ENCODE measurements at places on chromosomes 16 and 17.

- DNase-seq = peak; percentile 22
These were observed 32.6 kb downstream of the COPZ2 start for GRCh38 chr17:48004983-48005382.

DNA sequence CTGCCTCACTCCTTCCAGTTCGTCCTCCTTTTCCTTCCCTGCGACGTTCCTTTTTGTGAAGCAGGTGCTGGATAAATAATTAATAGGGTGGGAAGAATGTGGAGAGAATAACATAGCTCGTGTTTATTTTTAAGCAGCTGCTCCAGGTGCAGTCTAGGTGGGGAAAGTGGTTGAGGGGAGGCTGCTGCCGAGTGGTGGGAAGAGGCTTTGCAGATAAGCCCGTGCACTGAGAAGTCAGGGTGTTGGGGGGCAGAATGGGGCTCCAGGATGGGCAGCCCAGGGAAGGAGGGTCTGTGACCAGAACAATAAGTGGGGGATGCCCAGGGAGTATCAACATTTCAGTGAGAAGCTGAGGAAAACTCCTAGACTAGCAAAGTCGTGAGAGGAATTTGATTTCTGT is 300.5 kb downstream of the CPPED1 start:
- no peak for DNase-seq

GRCh38 chr17:54983260-54983659 is 14.7 kb downstream of the STXBP4 start:
- DNase-seq = no peak

GRCh38 chr17:81301195-81302144 is 6.4 kb upstream of the SLC38A10 start:
- peak; percentile 25 for DNase-seq

- DNase-seq = no peak
These were observed 42.8 kb downstream of the TNFRSF13B start for GRCh38 chr17:16929035-16929680.

DNA sequence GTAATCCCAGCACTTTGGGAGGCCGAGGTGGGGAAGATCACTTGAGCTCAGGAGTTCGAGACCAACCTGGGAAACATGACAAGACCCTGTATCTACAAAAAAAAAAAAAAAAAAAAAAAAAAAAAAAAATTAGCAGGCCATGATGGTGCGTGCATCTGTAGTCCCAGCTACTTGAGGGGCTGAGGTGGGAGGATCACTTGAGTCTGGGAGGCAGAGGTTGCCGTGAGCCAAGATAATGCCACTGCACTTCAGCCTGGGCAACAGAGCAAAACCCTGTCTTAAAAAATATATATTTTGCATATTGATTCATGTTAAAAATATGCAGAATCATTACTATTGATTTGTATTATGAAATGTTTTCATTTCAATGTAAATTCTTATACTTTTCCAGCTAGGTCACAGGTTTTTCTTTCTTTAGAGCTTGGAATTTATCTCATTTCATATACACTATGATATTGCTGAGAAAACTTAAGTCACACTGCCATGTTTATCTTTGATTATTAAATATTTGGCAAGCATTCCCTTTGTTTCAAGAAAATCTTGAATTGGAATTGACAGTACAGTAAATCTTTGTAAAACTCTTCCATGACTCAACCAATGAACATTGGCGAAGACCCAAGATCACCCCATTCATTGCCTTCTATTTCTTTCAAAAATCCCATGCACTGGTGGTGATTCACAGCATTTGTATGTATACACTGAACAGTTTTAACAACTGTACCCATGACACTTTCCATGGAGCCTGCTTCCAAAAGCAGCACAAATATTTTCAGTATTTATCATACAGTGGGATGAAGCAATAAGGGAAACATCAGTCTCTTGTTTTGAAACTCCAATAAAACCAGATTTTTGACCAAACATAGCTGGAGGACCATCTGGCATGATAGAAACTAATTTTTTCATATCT is 83.5 kb upstream of the TNRC6A start:
- DNase-seq = peak; percentile 98

GRCh38 chr17:49898366-49899190 is 50.7 kb upstream of the TAC4 start:
- DNase-seq = no peak

DNA sequence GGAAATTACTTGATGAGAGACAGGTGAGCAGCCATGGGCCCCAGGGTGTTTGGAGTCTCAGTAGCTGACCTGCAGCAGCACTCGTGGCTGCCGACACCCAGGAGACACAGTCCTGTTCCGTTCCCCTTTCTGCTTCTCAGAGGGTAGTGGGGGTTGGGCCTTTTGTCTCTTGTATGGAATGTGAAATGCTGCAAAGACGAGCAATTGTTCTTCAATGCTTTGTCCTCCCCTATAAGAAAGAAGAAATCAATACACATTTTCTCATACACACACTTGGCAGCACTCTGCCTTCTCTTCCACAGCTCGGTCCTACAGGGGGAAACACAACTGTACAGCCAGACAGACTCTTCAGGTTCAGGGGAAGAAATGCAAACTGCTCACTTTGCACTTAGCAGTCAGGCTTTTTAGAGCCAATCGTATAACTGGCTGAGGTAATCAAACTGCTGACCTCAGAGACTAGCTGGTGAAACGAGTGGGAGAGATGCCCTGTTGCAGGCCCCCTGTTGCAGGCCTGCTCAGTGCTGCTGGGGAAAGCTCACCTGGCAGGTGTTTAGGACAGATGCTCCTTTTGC is 96.7 kb downstream of the AATF start:
- no peak for DNase-seq

- no peak for DNase-seq
These were observed 72.0 kb upstream of the CHMP6 start for GRCh38 chr17:80919331-80920311.
